H7 (cell line): ENCODE measurements at places on chromosomes 3 and 15. TPM values are rescaled to one million over a fixed set of nuclear protein-coding genes. Genes with fewer than 3 reads are reported as not detected.

Gene ARGFX
- not detected in 2 replicates for total RNA-seq

Gene FBXW12
- total RNA-seq: 0.07 and 0.67 TPM in 2 replicates

Gene MEGF11
- 0.67 and 0.76 TPM in 2 replicates for total RNA-seq

DNA sequence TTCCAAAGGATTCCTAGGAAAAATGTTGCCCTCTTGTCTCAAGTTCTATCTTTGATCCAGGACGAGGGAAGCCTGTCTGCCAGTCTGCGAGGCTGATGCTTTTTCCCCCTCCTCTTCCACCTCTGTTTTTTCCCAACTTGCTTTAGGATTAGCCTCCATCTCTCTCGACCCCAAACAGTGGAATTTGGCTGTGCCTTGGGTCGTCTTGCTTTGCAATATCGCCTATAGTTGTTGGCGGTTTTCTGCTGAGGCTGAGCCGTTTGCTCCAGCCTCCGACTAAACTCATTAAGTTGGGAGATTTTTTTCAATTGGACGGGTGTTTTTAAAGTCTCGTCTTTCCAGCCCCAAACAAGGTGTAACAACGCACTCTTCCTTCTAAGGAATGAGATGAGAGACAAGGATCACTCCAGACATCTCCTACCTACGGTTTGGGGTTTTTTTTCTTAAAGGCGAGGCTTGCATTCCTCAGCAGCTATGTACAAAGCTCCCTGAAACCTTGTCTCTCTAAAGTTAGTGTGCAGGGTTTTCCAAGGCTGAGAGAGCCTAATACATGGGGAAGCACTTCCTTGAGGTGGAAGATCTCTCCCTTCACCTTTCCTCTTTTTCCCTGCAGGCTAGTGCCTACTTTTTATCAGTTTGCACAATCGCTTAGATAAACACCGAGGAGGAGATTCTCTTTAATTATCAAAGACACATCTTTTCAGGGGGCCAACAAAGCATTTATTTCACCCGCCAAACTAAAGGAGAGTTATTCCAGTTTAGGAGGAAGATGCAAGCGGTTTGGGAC, 4.8 kb upstream of the NR2F2 start:
- DNase-seq: no peak
